ENCODE measurements at places on chromosomes 3 and 15.

DNA sequence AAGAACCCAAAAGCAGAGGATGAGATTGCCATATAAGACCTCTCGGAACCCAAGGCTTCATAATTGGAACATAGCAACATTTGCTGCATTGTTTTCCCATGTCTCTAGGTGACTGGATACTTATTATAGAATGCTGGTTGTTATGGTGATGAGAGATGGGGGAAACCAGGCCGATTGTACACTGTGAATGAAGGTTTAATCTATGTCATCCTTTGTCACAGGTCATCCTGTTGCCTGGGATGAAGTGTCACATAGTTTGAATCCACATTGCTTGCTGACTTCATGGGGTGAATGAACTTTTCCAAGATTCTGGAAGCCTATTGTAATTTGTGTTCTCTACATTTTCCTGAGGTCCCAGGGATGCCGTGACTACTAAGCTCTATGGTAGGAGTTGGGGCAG lies 41.8 kb downstream of the CLEC3B start:
- no peak for DNase-seq

DNA sequence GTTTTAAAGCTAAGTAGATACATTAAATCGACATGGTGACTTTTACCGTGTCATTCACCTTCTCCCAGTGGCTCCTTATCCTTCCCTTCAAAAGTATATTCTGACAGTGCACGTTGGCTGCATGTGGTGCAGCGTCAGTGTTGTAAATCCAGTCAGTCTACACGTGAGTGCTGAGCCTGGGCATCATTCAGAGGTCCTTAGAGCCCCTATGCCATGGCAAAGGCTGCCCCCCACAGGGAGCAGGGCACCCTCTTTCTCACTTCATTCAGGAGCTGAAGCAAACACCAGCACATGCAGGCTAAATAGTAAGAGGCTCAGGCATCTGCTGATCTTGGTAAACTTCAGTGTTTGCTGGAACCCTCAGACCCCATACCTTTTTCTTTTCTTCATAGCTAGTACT lies 43.3 kb downstream of the RASGRP1 start:
- no peak for DNase-seq

DNA sequence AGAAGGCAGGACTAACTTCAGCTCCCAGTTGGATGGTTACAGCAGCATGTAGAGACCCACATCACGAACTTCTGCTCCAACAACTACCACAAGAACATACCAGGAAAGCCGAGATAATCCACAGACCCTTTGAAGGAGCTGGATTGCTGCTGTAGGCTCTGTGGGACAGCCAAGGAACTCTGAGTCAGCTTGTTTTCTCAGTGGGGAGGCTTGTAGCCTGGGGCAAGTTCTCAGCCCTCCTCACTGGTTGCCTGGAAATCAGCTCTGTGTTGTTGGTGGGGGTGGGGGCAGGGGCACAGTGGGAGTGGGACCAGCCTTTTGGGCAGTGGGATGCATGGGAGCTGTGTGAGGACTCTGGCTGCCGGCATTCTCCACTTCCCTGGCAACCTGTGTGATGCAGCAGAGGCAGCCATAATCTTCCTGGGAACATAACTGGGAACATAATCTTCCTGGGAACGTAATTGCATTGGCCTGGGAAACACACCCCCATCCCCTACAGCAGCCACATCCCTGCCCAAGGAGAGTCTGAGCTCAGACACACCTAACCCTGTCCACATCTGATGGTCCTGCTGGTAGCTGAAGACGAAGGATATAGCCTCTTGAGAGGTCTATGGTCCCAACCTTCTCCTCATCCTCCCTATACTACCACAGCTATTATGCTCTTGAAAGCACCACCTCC lies 153.1 kb downstream of the PEAK1 start:
- no peak for DNase-seq

- no peak for DNase-seq
Measured at GRCh38 chr3:153567556-153567955, 405.5 kb downstream of the RAP2B start.

GRCh38 chr3:33030246-33030645 lies 66.7 kb downstream of the GLB1 start:
- DNase-seq = no peak

DNA sequence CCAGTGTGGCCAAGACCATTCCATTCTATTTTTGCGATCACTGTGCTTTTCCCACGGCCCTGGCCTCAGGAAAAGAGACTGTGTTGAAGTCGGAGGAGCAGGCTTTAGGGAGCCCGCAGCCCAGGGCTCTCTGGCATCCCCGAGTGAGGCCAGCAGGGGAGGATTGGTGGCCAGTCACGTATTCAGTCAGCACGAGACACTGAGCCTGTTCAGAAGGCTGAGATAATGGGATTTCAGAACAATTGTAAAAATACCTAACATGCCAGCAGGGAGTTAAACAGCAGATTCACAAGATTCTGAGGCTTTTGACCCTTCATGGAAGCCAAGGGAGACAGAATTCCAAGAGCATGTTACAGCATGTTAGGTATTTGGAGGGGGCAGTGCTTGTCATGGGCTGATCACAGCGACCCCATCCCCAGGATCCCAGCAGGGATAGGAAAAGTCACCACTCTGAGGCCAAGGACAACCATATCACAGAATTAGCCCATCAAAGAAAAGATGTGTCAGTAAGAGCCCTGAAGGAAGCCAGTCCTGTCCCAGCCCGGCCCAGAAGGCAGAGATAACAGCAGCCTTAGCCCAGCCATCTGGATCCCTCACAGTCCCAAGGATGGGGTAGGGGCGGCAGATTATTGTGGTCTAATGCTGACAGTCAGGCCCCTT lies 40.6 kb downstream of the AMOTL2 start:
- no peak for DNase-seq

DNA sequence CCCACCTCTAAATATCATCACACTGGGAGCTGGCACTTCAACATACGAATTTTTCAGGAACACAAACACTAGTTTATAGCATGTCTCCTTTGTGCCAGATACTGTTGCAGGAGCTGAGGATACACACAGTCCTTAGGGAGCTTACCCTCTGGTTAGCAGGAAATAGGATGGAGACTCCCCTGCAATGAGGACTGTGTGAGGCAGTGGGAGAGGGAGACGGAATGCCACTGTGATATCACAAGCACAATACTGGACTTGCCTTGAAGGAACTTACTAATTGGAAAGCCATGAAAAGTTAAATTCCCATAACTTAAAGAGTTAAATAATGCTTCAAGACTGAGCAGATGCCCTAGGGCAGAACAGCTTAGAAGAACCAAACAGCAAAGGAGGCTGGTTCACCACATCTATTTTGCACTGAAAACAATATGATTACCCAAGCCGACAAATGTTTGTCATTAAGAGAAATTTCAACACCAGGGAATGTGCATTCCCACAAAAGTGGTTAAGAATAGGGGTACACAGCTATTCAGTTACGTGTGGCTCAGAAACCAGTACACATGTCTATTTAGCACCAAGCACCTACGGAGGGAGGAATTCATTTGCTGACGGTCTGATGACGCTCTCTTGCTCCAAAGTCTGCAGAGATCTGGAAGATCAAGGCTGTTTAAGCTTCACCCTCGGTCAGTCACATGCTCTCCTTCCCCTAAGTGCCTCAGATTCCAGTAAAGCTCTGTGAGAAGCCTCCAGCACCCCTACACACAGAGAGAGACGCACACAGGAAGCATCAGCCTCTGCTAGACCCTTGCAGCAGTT lies 5.2 kb downstream of the TBC1D2B start:
- peak; percentile 82 for DNase-seq

GRCh38 chr15:57503051-57503702 lies 88.5 kb upstream of the MYZAP start:
- no peak for DNase-seq

DNA sequence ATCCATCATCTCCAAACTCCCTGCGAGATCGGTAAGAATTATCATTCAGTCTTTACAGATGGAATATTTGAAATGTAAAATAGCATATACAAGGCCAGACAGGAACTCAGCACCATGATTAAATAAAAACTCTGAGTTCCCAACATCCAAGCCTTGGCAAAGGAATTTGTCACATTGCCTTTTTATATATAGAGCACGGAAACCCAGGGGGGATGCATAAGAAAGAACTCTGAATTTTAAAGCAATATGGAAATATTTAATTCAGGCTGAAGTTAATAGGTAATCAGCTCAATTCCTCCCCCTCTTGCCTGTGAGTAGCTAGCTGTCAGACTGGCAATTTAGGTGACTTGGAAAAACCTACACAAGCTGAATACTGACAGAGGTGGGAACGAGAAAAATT lies 217.9 kb upstream of the KCNMB2 start:
- no peak for DNase-seq

GRCh38 chr15:56797720-56798275 lies 64.5 kb upstream of the ZNF280D start:
- DNase-seq = no peak

- peak; percentile 51 for DNase-seq
Measured at GRCh38 chr3:194586836-194587235, 46.4 kb downstream of the TMEM44 start.

DNA sequence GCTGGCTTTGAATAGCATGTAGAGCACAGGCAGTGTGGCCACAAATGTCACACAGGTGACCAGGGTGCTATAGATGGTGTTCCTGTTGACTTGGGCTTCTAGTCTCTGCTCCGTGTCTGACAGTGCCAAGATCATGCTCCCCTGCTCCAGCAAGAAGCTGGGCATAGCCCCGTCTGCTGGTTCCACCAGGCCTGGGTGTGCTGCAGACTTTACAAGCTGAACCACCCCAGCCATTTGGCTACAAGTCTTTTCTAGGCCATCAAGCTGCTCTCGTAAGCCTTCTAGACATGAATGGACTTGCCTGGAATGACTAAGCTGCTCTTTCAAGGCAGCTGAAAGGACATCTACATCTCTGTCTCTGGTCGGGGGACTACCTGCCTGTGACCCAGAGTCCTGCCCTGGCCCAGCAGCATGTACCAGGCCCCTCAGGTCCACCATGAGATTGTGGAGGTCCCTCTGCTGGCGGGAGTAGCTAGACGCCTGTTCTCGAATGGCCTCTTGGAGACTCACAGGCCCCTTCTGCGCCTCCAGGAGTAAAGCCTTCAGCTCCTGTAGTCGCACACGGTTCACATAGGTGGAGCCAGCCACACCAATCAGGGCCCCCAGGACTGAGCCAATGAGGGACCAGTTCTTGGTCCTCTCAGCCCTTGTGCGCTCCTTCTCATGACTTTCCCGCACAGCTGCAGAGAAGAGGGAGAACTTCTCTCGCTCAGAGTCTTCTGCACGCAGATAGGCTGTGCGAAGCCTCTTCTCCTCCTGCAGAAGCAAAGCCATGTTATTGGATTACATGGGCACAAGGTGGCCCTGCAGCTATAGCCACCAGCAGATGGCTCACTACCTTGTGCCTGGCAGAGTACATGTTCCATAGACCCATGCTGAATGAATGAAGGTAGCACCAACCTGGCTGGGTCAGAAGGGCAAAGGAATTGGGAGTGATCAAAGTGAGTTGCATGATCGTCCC lies 2.8 kb upstream of the PLXNB1 start:
- no peak for DNase-seq

DNA sequence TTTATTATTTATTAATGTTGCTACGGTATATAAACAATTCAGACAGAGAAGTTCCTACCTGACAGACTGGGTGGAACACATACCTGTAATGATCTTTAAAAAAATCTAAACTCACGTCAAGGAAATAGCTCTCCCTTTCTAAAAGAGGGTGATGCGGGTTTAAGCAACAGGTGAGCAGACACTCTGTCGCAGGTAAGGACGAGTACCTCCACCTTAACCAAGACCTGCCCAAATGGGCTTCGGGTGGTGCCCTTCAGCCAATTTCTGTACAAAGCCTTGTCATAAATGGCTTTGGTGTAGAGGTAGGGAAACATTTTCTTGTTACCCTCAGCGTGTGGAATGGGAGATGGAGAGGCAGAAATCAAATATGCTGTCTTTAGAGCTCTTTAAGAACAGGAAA lies 67.0 kb downstream of the CHSY1 start:
- no peak for DNase-seq

DNA sequence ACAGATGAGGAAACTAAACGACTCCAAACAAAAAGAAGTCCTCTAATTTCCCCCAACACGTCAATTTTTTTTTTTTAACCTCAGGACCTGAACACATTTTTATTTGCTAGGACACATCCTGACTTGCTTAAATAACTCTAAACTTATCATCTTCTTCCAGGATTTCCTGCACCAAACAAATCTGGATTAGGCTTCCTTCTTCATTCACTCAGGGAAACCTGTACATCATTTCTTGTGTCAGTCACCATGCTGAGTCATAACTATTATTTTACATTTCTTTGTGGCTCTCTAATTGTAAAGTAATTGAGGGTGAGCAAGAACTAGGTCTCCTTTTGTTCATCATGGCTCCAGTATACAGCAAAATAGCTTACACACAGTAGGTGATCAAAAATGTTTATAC lies 433.4 kb upstream of the GBE1 start:
- no peak for DNase-seq

- DNase-seq = no peak
Measured at GRCh38 chr3:32891365-32891764, 60.1 kb upstream of the CCR4 start.

DNA sequence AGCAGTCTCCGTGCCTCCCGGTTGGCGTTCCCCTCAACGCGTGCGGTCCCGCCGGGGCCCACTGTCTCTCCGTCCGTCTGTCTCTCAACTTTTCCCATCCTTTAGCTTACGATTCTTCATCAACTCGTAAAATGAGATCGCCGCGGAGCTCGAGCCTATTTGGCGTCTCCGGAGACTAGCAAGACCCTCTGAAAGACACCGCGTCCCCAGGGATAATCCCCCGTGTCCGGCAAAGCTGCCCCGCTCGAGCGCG lies 3.4 kb downstream of the GATA2 start:
- DNase-seq = no peak

- no peak for DNase-seq
Measured at GRCh38 chr3:116971531-116971930, 262.0 kb downstream of the TUSC7 start.

DNA sequence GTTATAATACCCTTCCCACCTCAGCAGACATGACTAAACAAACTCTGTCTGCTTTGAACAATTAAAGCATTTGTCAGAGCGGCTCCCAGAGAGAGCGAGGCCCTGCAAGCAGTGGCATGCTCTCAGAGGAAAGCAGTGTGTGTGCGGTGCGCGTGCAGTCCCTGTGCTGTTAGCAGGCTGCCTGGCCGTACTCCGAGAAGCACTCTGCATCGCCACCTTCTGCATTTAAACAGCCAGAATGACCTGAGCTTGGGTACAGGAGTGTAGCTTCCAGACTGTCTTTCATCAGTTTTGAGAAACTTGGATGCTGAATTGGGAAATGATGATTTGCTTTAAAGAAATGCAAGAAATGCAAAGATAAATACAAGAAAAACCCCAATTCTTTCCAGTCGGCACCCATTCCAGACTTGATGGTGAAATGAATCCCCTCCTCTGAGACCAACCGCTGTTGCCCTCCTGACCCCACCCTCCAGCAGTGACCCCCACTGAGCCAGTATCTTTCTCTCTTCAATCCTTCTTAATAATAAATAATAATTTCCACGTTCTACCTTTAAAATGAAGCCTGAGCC lies 113.5 kb downstream of the VGLL4 start:
- no peak for DNase-seq

- DNase-seq = no peak
Measured at GRCh38 chr3:198079771-198080520, 119.9 kb downstream of the LMLN start.

DNA sequence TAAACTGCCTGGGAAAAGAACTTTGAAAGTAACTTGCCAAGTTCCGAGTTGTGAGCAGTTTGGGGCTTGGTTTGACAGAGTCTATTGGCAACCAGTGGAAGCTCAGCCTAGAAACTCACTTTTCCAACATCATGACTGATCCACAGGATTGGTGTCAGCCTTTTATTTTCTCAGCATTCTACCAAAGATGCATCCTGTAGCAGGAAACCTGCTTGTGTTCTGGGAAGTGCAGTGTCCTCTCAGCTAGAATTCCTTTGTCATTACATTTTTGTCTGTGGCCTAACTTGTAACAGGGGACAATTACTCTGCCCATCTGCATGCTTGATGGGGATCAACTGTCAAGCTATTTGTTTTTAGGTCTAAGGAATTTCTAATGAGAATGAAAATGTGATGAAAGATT lies 116.7 kb upstream of the LMOD3 start:
- no peak for DNase-seq

Measured in inflammatory macrophage (primary cell).